H9 (cell line): ENCODE measurements at places on chromosomes 6 and 20. TPM values are rescaled to one million over a fixed set of nuclear protein-coding genes. Genes with fewer than 3 reads are reported as not detected.
A peak's percentile ranks its signal among the peaks of the same experiment; 100 is the strongest.

GRCh38 chr6:75546381-75546780, 52.8 kb upstream of the FILIP1 start:
- no peak for DNase-seq

BPIFB6 gene
- total RNA-seq, result not detected in 2 replicates

GRCh38 chr6:74713941-74714340, 491.9 kb downstream of the COL12A1 start:
- DNase-seq, result no peak

CCN6 gene
- total RNA-seq, result not detected in 2 replicates

GRCh38 chr20:7383216-7383615, 557.0 kb downstream of the HAO1 start:
- no peak for DNase-seq

DNA sequence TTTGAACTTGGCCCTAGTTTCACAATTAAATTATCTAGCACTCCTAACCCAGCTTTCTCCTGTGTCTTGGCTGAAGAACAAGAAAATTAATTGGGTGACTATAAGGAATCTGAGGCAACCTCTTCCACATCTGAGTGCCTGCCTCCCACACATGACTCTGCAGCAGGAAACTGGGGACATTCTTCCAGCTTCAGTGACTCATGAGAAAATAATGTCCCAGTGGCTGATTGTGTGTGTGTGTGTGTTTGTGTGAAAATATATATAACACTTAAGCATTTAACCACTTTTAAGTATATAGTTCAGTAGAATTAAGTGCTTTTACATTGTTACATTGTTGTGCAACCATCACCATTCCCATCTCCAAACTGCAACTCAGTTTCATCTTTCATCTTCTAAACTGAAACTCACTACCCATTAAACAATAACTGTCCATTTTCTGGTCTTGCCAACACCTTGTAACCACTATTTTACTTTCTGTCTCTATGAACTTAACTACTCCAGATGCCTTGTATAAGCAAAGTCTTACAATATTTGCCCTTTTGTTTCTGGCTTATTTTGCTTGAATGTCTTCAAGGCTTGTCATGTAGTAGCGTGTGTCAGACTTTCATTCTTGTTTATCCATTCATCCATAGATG, 8.7 kb downstream of the TRIM38 start:
- DNase-seq, result no peak

- no peak for DNase-seq
Measured at GRCh38 chr6:135251498-135252441, 70.7 kb downstream of the MYB start.

C20orf141 gene
- total RNA-seq, result not detected in 2 replicates

GRCh38 chr20:5065879-5066383, 53.8 kb downstream of the PCNA start:
- no peak for DNase-seq

KHDC1L gene
- total RNA-seq, result 0.37 TPM in 1 of 2 replicates, not detected in the other

DNA sequence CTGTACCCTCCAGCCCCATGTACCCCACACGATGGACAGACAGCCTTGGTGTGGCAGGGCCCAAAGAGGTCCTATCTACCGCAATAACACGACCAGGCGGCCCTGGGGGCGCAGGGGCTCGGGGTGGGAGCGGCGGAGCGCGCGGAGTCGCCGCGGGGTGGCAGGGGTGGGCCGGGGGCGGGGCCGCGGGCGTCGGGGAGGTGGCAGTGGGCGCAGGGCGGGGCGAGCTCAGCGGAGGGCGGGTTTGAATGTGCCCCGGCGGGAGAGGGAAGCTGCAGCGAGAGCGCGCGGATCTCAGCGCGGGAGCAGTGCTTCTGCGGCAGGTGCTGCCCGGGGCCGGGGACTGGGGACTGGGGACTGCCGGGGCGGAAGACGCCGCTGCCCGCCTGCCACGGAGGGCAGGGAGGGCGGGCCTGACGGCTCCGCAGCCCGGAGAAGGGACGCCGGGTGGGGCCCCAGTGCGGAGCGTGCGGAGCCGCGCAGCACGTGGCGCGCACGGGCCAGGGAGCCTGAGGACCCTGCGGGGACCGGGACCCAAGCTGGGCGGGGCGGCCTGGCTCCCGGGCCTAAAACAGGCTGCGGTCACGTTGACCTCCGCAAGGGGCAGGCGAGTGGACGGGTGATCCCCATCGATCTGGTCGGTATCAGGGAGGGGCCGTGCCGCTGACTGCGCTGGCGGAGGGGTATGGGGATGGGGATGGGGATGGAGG, at the start of gene SLC29A1:
TSS of gene SLC29A1 (plus strand) at position 277 of the 710 bp plus-strand sequence. CDS start 3,719 bp downstream, outside the sequence.
- peak; percentile 84 for DNase-seq

- DNase-seq, result no peak
Measured at GRCh38 chr6:61909486-61909885, 376.5 kb downstream of the KHDRBS2 start.

GRCh38 chr6:67883500-67884366, 751.3 kb upstream of the ADGRB3 start:
- no peak for DNase-seq

DNA sequence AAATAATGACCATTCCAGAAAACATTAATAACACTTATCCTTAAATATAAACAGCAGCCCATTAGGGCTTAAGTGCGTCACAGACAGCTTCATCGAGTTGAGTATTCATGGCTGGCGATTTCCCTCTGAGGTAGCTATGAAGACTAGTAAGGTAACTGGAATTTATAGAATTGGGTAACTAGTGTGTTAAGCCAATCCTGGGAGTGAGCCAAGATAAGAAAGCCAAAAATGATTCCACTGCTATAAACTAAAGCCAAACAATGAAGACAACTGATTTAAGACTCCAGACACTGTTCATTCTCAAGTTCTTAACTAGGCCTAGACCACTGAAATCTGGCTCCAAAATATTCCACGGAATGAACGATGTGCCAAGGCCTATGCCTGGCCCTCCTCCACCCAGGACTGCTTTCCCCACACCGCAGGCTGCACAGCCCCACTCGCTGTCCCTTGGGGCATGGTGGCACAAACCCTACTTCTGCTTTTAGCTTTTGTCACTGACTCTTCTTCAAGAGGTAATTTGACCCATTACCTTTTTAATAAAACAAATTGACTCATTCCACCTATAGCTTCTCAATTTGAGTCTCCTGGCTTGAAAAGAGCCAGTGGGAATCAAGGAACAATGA, 66.0 kb downstream of the BLOC1S5 start:
- DNase-seq, result no peak

EYS gene
- 0.11 TPM in 1 of 2 replicates, not detected in the other for total RNA-seq

REM1 gene
- total RNA-seq, result not detected in 2 replicates

DNA sequence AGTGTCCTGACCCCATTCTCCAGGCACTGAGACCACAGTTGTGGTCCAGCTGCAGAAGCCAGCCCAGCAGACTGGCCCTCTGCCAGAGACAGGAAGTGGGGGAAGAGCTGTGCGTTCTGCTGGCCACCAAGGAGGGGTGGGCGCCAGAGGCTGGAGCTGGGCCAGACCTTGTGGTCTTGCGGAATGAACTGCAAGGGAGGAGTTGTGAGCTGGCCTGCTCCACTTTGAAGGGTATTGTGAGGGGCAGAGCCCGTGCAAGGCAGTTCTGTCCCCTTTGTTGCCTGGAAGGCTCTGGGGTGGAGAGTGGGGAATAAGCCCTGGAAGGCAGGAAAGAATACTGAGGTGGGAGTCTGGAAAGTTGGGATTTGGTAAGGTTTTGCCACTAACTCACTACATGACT, 3.6 kb upstream of the MDFI start:
- DNase-seq, result peak; percentile 57

LAMA4 gene
- 1.0 and 1.1 TPM in 2 replicates for total RNA-seq

TNFRSF21 gene
- 39.1 and 40.9 TPM in 2 replicates for total RNA-seq

GRCh38 chr6:117233145-117233544, 32.2 kb upstream of the VGLL2 start:
- DNase-seq, result no peak

HLA-F gene
- 7.0 and 7.4 TPM in 2 replicates for total RNA-seq

- no peak for DNase-seq
Measured at GRCh38 chr6:45049188-45049843, 278.8 kb upstream of the RUNX2 start.

DNA sequence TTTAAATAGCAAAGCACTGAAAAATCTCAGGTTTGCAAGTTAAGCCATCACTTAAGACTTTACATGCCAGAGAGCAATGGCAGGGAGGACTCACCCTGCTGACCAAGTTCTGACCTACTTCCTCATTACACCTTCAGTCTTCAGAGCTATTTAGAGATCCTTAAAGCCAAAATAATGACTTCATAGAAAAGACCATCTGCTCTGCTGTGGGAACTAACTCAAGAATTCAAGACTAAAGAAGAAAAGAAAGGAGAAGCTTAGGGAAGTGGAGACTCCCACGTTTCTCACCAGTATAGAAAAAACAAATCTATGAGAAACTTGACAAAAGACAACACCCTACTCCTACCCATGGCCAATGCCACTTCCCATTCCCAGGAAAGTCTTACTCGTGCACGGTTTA, 28.6 kb downstream of the XPO5 start:
- no peak for DNase-seq

DNA sequence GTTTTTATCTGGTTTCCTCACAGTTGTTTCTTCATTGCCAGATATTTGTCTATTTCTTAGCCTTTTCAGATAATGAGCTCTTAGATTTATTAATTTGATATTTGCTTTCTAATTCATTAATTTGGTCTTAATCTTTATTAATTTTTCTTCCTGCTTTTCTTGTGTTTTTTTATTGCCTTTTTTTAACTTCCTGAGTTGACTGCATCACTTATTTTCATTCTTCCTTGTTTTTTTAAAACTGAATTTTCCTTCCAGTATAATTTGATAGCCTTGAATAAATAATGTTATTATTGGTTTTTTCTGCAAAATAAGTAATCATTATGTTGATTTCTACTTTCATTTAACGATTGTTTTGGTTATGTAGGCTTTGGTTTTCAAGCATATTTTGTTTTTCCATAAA, 91.5 kb downstream of the RNF144B start:
- no peak for DNase-seq

C6orf58 gene
- total RNA-seq, result not detected in 2 replicates

DNA sequence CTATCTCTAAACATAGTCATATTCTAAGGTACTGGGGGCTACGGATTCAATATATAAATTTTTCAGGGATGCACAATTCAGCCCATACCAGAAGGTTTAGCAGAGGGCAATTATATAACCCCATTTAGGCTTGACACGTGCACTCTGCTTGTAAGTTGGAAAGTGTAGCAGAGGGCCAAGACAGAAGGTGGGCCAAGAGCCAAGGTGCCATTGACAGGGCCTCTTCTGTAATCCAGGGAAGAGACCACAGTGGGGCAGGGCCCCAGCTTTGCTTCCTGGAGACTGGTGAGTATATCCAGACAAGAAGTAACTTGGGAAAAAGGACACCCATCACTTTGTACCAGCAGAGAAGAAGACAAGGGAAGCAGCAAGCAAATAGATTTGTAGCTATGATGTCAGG, 672.4 kb upstream of the MARCKS start:
- DNase-seq, result no peak

GRCh38 chr6:147603392-147604081, 95.0 kb downstream of the SAMD5 start:
- no peak for DNase-seq

SLC22A7 gene
- total RNA-seq, result not detected in 2 replicates

- DNase-seq, result no peak
Measured at GRCh38 chr6:155317186-155317585, 2.9 kb upstream of the TFB1M start.

DNA sequence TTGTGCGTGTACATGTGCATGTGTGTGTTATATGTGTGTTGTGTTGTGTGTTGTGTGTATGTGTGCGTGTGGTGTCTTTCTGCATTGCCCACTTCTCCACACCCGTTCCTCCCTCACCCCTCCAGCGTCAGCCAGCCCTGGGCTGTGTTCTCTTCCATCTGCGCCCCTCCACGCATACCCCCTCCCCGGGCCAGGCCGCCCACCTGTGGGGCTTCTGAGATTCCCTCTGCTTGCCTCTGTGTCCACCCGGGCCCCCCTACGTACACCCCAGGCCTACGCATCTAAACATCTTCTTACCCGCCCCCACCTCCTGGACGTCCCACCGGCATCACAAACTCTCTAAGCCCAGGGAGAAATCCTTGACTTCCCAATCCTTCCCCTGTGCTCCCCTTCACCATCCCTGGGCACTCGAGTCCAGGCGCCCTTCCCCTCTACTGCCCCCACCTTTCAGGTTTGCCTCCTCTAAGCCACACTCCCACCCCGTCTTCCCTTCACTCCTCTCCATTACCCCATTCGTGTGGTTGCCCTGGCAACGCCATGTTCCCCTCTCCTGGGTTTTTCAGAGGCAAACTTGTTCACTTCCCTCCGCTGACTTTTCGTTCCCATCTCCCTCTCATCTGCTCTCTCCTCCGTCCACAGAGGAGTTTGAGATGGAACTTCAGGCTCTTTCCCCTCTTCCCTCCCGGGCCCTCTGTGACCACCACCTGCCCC, 81.7 kb upstream of the NNAT start:
- no peak for DNase-seq

DNA sequence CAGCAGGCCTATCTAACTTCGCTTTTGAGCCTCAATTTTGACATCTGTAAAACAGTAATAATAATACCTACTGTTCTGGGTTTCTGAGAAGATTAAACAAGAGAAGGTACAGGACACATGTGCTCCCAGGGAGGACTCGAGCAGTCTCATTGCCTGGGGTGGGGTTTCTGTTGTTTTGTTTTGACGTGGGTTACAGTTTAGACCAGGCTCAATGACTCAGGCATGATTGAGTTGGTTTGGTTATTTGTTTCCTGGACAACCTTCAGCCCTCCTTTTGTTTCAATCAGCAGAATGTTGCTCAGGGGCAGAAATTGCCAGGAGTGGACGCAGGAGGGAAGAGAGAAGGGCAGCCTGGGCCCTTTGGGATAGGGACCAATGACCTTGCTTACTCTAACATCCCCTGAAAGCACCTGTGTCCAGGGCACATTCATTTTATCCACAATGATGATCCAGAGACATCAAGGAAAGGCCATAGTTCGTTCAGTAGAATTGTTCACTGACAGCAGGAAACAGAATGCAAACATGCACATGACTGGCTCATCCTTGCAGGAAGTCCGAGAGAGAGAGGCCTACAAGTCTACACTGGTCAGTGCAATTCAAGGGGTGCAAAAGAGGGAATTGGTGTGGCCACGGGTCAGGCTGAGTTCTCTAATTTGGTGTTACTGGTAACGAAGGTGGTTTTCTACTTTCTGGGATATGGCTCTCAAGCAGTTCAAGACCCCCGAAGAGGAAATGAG, 74.5 kb upstream of the MRPS10 start:
- no peak for DNase-seq

GRCh38 chr20:52313341-52313963, 121.9 kb upstream of the ZFP64 start:
- DNase-seq, result peak; percentile 58

GRCh38 chr6:118881440-118882313, 12.3 kb upstream of the ASF1A start:
- DNase-seq, result peak; percentile 48

DNA sequence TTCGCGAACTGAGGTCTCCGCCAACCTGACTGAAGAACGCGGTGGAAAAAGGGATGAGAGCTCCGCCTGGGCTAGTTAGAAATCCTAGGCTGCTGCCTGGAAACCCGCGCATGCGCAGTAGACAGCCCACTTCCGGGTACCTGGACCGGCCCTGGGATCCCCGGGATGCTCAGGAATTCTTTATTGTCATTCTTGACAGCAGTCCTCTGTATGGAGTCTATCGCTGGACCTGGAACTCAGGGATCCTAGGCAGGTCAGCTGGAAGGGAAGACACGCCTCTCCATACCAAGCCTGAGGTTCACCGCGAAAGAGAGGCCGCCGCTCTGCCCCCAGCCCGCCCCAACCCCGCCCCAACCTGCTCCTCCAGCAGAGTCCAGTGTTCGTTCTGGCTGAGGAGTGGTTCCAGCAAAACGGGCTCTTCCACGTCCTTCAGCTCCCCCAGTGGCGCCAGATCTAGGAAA, 1379.2 kb upstream of the DEFB115 start:
- no peak for DNase-seq

PAK5 gene
- total RNA-seq, result 0.20 and 0.37 TPM in 2 replicates
